ENCODE measurements at places on chromosomes 16 and 17.

DNA sequence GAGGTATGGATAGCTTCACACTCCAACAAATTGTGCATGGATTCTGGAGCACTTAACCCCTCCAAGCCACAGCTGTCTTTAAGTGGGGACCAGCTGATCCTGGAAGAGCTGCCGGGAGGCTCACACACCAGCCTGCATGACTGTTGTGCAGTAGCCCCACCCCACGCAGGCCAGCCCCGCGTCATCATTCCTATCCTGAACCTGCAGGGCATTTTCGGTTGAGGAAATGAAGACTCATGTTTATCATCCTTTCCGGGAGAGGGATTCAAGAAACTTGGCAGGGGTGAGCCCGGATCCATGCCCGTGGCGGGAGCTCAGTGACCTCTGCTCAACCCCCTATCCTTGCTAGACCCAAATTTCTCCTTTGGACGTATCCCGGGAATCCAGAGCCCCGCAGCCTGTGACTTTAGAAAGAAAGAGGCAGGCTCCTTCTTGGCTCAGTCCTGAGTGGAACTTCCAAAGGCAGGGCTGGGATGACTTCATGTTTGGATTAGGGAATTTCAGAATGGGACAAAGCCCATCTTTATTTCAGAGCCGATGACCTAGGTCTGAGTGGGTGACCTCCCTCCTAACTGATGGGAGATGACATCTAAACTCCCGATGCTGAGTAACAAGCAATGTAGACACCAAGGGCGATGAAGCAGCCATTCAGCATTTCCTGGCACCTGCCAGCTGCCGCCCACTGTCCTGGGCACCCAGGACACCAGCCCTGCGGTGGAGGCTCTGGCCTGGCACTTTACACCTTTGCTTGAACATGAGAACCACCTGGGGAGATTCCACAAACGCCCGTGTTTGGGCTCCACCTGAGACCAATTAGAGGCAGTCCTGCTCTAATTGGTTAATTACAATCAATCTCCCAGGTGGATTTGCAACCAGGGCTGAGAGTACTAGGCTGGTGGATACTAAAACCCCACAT, 43.3 kb upstream of the CMIP start:
- DNase-seq: no peak

GRCh38 chr17:56744721-56745120, 89.0 kb downstream of the C17orf67 start:
- DNase-seq: no peak

- DNase-seq: no peak
Measured at GRCh38 chr17:58231641-58232040, 6.7 kb upstream of the LPO start.

DNA sequence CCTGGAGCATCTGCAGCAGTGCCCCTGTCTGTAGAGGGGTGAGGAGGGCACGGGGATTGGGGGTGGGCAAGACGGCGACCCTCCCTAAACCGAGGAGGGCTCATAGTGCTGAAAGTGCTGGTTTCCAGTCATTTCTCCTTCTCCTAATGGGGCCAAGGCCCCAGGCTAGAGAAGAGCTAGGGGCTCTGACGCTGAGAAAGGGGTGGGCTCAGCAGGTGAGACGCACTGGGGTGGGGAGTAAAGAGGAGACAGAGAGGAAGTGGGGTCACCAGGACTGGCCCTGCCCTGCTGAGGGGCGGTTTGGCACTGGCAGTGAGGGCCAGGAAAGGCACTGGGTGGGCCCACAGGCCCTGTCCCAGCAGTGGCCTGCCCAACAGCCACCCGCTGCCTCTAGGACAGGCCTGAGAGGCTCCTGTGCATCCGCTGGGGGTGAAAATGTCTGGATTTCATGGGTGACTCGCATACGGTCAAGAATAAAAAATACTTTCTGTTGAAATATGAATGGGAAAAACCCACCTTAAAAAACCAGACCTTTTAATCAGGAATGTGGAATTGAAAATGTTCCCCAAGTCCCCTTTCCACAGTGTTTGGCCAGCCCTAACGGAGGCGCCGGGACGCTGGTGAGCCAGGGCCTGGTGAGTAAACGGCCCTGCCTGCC, 122.4 kb upstream of the SMURF2 start:
- no peak for DNase-seq

GRCh38 chr16:68227850-68228553, 7.9 kb downstream of the ESRP2 start:
- DNase-seq: no peak

GRCh38 chr16:75011634-75012307, 12.9 kb downstream of the ZNRF1 start:
- DNase-seq: no peak

GRCh38 chr17:75539967-75540729, 14.7 kb downstream of the LLGL2 start:
- DNase-seq: no peak

DNA sequence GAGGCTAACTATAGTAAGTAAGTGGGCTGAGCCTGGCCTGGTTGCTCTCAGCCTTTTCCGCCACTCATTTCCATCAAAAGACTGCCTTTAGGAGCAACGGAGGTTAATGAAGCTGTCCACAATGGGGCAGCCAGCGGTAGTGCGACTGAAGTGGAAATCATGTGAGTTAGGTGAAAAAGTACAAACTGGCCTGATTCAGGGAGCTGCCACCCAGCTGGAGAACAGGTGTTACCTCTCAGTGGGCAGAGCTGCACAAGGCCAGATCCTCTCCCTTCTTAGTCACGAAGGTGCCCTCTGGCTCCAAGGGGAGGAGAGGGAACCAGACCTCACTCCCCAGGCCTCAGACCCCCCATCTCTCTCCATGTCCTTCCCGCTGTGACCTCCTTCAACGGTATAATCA, 34.4 kb upstream of the CDRT4 start:
- DNase-seq: no peak

Measured in NCI-H1694 (cell line).